ENCODE measurements at places on chromosomes 5 and 9.

DNA sequence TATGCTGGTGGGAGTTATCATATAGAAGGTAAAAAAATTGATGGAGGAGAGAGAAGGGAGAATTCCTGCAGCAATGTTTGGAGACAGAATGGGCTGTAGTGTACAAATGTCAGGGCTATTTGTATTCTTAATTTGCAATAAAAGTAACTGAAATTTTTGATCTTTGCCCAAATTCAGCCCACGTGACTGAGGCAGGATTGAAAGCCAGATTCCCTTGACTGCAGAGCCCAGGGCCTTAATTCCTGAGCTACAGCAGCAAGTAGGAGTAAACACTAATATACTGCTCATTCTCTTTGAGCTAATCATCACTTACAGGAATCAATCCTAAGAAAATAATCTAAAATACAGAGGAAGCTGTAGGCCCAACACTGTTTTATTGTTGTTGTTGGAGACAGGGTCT lies 5.2 kb upstream of the ANXA6 start:
- no peak for DNase-seq

GRCh38 chr5:124457101-124457500 lies 289.3 kb downstream of the ZNF608 start:
- DNase-seq, result no peak

DNA sequence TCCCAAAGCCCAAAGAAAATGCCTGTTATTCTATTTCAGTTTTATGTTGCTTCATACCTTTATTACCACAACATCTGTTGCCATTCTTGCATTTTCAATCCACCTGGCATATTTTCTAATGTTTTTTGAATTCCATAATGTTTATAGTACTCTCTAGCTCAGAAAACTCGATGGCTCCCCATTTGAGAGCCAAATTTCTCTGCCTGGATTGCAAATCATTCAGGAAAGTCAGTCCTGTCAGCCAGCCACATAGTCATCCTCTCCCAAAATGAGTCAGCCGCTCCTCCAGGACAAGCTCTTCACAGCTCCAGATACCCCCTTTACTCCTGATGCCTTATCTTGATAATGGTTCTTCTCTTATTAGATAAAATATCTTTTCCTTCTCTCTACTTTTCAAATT lies 78.2 kb upstream of the ADCY2 start:
- no peak for DNase-seq

- DNase-seq, result no peak
Measured at GRCh38 chr5:88897748-88898147, 14.8 kb upstream of the MEF2C start.

DNA sequence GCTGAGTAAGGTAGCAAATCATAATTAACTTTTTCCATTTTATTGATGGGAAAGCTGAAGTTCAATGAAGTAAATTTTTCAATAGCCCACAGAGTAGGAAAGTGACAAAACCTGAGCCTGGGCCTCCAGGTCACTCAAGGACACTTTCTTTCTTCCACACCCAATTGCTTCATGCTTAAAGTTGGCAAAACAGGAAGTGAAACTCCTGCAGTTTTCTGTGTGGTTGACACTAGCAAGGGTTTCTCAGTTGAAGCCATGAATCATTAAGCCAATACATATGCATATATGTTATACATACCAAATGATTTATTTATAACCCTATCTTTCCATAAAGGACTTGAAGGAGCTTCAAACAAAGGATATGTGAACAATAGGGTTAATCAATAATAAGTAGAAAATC lies 13.9 kb downstream of the TLR4 start:
- no peak for DNase-seq

DNA sequence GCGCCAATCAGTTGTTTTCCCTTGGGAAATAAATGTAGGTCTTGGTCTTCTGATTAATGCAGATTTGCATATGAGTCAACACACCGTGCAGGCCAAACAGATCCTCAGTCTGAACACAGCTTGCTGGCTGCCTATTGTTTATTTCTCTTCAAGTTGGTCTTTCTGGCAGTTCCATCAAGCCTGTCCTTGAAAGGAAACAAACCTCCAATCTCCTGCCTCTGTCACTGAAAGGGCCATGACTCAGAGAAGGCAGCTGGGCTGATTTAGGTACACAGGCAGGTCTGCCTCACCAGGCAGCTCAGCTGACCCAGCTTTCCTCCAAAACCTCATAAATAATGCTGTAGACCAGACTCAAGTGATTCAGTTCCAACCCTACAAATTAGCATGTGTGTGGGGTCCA lies 175.9 kb downstream of the MAN2A1 start:
- no peak for DNase-seq

GRCh38 chr9:137602661-137603060 lies 2.8 kb upstream of the ARRDC1 start:
- no peak for DNase-seq

- no peak for DNase-seq
Measured at GRCh38 chr5:10286162-10286861, 21.4 kb downstream of the CMBL start.

- no peak for DNase-seq
Measured at GRCh38 chr5:72209147-72210115, 102.2 kb downstream of the MAP1B start.

DNA sequence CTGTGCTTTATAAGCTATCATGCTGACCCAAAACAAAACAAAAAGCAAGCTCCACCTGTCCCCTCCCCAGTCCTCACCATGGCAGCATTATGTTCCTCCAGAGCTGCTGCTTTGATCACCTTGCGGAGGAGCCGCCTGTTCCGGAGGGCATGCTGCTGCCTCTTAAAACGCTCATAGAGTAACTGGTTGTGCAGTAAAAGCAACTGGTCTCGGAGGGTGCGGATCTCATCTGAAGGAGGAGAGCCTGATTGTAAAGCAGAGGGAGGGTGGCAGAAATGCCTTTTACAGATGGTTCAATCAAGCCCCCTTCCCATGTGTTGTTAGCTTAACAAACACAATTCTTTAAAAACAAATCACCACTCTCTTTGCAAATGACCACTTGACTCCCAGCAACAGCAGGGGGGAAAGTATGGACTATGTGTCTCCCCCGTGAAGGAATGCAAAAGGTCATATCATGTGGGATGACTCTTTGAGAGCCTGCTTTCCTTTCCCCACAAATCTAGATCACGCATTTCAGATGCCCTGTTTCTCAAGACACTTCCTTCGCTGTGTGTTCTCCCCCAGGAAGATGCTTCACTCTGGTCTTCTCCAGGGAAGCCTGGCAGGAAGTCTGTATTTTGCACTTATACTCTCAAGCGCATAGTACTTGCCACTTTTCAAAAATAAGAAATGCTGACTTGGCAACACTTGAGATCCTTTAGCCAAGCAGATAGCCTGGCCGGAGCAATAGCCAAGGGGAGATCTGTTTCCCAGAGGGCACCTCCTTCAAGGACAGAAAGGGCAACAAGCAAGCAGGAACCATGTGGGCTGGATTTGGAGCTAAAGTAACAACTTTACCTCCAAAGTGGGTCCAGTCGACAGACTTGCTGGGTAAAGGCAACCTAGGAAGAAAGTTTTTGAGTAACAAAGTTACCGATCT lies 25.1 kb downstream of the SPACA9 start:
- no peak for DNase-seq

Measured in NCI-H2081 treated with DMSO at 0.1 percent for 48 hours (cell line).